ENCODE measurements at places on chromosomes 12 and 14.

GRCh38 chr12:127515941-127516340 lies 751.0 kb upstream of the TMEM132C start:
- no peak for DNase-seq

GRCh38 chr12:105033851-105034250 lies 47.7 kb downstream of the NOPCHAP1 start:
- no peak for DNase-seq

- no peak for DNase-seq
These were observed 784.6 kb downstream of the LRFN5 start for GRCh38 chr14:42391146-42391834.

DNA sequence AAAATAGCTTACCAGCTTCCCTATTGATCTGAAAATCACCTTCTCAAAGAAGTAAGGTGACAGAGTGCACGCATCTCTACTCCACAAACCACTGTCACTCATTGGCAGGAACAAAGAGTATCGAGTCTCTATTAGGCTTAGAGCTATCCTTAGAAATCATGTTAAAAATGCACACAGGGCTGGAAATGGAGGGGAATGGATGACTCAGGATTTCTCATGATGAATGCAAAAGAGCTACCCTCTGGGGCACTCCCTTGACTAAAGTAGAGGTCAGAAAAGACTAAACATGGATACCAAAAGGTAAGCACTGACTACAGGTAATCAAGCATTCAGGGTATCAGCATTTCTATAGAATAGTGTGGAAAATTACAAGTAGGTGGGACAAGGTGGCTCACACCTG lies 96.1 kb upstream of the ANO4 start:
- no peak for DNase-seq

DNA sequence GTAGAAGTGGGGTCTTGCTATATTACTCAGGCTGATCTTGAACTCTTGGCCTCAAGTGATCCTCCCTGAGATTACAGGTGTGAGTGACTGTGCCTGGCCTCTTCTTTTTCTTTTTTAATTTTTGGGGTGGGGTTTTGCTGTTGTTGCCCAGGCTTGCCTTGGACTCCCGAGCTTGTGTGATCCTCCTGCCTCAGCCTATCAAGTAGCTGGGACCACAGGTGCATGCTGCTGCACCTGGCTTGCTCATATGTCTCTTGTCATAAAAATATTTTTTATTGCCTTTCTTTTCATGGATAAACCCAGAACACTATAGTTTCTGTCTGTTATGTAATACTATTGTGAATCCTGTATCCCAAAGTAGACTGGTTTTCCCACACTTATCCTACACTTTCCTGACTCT lies 26.0 kb downstream of the SCYL2 start:
- DNase-seq = no peak

DNA sequence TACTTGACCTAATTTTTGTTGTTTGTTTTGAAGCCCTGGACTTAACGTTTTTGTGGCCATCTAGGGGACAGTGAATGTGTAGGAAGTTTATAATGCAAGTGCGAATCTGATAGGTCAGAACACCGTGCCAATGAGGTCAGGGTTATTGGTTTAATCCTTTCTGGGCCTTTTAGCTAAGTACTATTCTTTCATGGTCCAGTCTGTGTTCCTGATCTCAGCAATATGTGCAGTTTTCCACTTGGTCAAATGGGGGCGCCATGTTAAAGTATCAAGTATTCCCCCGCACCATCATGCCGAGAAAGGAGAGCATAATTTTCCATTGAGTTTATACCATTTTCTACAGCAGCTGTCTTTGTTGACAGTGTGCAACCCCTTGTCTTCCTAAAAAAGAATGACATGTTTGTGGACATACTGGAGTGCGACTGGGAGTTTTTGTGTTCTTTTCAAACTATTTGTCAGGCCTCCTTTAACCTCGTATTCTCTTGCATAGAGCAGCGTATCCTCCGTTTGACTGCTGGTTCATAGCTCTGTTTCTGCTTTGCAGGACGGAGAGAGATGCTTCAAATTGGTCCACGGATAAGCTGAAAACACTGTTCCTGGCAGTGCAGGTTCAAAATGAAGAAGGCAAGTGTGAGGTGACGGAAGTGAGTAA lies 1.3 kb downstream of the AHSA1 start:
- peak; percentile 15 for DNase-seq

DNA sequence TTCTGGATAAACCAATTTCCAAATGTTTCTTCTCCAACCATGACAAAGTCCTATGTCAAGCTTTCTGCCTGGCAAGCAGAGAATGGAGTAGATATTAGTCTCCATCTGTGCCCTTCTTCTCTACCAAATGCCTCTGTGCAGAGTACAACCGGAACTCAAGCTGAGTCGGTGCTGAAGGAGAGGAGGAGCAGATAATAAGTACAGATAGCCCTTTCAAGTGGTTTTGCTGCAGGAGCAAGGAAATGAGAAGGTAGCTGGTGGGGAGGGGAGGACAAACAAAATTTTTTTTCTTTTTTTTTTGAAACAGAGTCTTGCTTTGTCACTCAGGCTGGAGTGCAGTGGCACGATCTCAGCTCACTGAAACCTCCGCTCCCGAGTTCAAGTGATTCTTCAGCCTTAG lies 14.2 kb upstream of the HELB start:
- DNase-seq = peak; percentile 20

GRCh38 chr14:86510491-86510890 lies 980.5 kb downstream of the FLRT2 start:
- no peak for DNase-seq

DNA sequence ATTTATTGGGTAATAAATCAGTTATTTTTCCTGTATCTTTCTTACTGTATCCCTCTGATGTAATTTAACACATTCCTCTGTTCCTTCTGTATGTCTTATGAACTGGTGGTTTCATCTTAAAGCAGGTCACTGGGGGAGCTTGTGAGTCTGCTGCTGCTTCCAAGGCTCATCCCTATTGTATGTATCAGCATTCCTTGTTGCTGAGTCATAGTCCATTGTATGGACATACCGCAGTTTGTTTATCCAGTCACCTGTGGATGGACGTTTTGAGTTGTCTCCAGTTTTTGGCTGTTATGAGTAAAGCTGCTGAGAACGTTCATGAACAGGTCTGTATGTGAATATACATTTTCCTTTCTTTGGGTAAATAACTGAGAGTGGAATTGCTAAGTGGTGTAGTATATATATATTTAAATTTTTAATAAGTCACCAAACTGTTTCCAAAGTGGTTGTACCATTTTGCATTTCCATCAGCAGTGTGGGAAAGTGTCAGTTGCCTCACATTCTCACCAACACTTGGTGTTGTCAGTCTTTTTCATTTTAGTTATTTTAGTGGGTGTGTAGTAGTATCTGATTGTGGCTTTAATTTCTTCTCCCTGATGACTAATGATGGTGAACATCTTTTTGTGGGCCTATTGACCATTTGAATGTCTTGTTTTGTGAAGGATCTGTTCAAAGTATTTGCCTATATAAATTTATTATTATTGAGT lies 82.7 kb downstream of the BEGAIN start:
- DNase-seq = no peak

DNA sequence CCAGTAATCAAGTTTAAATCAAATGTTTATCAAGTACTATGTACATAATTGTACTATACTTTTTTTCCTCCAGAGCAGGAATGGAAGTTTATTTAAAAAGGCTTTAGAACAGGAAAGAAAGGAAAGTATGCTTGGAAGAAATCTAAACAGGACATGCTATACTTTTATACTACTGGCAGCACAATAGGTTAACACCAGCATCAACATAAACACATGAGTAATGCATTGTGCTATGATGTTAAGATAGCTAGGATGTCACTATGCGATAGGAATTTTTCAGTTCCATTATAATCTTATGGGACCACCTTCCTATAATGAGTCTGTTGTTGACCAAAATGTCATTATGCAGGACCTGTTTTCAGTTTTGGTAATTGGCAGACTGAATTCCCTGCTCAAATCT lies 41.5 kb upstream of the ANKS1B start:
- DNase-seq = no peak

GRCh38 chr12:90399357-90399756 lies 555.6 kb downstream of the CCER1 start:
- no peak for DNase-seq

- no peak for DNase-seq
These were observed 55.4 kb downstream of the SAMD4A start for GRCh38 chr14:54622192-54622958.

DNA sequence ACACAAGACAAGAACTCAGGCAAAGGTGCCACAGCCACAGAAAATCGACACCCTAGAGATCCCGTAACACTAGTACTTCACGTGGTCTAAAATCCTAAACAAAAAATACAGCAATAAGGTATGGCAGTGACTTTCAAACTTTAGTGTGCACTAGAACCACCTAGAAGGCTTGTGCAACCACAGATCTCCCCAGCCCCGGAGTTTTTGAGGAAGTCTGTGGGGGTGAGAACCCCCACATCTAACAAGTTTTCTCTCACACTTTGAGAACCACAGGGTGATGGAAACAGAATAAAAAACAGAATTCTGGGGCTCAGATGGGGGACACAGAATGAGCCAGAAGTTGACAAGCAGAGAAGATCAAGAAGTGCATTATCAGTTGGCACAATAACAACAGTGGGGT lies 254.0 kb downstream of the ANO6 start:
- no peak for DNase-seq

GRCh38 chr12:125262851-125263250 lies 197.6 kb downstream of the AACS start:
- DNase-seq = no peak

Measured in stimulated activated CD8-positive, alpha-beta memory T cell treated with anti-CD3 and anti-CD28 coated beads, Interleukin-7, amount 100 ng/mL, for 1 hour (primary cell).